ENCODE measurements at places on chromosomes 13 and 19. TPM values are rescaled to one million over a fixed set of nuclear protein-coding genes. Genes with fewer than 3 reads are reported as not detected.

DNA sequence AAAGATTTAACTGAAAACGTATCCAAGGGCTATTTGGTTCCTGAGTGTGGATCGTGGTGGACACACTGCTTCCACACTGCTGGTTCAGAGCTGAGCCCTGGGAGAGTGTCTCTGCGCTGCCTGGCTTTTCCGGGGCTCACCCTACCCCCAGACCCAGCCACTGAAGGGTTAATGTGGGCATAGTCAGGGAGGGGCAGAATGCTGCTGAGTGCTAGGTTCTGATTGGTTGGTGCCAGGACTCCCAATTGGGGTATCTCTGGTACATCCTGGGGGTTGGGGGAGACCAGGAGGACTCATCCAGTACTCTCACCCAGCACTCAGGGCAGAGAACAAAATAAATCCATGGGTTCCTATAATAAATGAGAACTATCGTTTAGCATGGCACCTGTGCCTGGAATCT lies 142.3 kb downstream of the CACNA1A start:
- DNase-seq, result no peak

ASPDH gene
- 0.57 TPM for total RNA-seq

DNA sequence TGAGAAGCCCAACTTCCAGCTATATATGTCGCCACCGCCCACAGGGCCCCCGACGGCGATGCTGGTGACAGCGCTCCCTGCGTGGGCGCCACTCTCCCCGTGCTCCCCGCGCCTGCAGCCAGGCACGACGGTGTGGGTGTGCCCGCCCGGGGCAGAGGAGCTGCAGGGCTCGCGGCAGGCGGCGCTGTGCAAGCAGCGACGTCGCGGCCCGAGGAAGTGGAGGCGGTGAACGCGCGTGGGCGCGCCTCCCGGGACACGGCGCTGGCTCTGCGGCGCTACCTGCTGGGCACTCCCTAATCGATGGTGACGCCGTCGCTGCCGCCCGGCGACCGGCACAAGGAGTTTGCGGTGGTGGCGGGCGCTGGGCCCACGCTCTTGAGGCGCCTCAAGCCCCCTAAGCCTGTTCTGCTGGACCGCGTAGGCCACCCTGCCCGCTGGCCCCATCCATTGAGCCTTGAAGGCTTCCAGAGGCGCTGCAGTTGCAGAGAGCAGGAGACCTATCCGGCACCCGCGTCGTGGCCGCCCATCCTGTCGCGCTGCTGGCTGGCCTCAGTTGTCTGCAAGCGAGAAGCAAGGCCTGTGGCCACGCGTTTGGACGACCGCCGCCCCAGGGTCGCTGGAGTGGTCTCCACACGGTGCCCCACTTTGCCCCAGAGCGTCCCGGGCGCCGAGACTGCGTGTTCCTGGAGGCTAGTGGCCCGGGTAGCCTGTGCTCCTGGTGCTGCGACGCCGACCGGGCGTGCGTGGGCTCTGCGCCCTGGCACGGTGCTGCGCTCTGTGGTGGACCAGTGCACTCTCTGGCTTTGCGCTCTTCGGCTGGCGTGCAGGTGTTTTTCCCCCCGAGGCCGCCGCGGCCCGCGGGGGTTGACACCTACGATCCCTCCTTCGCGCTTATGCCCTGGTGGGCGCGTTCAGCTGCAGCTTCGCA lies 23.1 kb downstream of the LRFN3 start:
- DNase-seq, result no peak

DNA sequence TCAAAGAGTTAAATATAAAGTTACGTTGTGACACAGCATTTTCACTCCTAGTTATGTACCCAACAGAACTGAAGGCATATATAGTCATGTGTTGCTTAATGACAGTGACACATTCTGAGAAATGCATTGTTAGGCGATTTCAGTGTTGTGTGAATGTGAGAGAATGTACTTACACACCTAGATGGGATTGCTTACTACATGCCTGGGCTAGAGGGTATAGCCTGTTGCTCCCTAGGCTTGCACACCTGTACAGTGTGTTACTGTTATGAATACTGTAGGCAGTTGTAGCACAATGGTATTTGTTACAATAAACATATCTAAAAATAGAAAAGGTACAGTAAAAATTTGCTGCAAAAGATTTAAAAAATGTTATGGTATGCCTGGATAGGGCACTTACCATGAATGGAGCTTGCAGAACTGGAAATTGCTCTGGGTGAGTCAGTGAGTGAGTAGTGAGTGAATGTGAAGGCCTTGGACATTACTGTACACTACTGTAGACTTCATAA lies 89.2 kb downstream of the DHRS12 start:
- DNase-seq, result no peak

DNA sequence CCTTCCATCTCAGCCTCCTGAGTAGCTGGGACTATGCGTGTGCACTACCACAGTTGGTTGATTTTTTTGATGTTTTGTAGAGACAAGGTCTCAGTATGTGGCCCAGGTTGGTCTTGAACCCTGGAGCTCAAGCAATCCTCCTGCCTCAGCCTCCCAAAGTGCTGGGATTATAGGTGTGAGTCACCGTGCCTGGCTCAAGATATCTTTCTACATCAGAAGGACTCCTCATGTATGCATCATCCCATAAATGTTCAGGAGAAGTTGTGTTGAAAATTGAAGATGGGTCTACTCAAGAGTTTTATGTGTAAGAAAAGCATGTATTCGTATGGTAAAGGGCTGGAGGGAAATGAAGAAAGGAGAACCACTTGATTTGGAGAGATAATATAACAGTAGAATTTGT lies 71.8 kb upstream of the STK24 start:
- DNase-seq, result no peak

TMEM91 gene
- total RNA-seq, result 4.5 TPM

- no peak for DNase-seq
Measured at GRCh38 chr19:52963247-52963618, 552 bp upstream of the ZNF816 start.

DNA sequence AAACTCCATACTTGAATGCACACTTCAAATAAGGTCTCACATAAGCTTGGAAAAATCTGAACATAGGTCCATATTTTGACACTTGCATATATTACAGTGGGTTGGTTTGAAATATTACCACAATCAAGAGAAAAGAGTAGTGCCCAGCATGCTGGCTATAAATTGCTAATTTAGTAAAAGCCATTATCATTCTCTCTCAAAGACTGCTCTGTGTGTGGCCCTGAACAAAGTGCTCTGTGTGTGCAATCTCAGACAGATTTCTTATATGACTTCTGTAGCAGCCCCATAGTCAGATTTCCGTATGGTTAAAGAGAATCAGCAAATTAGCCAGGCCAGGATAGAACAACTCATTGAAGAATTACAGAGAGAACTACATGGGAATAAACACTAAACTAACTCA lies 78.2 kb downstream of the LIG4 start:
- DNase-seq, result no peak

- DNase-seq, result no peak
Measured at GRCh38 chr13:106597749-106598395, 29.9 kb upstream of the ARGLU1 start.

DDX49 gene
- total RNA-seq, result 54.9 TPM

- DNase-seq, result no peak
Measured at GRCh38 chr19:39951065-39951650, 16.7 kb upstream of the FCGBP start.

GRCh38 chr19:13557756-13558398 lies 51.6 kb upstream of the CACNA1A start:
- DNase-seq, result no peak

GRCh38 chr13:46607768-46608564 lies 55.0 kb downstream of the LRCH1 start:
- DNase-seq, result no peak

GRCh38 chr19:34974646-34975045 lies 10.6 kb upstream of the ZNF792 start:
- no peak for DNase-seq

DNA sequence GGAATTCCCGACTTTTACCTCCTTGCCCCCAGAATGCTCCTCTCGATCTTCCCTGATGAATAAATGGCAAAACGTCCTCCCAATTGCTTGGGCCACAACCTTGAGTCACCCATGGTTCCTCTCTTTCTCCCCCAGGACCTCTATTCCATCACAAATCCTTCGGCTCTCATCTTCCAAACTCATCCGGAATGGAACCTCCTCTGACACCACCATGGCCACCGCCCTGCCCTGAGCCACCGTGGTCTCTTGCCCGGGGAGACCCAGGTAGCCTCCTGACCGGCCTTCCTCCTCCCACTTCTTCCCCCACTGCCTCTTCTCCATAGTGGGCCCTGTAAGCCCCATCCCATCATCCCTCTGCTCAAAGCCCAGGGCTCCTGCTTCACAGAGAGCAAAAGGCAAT lies 4.9 kb downstream of the SLC7A10 start:
- DNase-seq, result no peak

DNA sequence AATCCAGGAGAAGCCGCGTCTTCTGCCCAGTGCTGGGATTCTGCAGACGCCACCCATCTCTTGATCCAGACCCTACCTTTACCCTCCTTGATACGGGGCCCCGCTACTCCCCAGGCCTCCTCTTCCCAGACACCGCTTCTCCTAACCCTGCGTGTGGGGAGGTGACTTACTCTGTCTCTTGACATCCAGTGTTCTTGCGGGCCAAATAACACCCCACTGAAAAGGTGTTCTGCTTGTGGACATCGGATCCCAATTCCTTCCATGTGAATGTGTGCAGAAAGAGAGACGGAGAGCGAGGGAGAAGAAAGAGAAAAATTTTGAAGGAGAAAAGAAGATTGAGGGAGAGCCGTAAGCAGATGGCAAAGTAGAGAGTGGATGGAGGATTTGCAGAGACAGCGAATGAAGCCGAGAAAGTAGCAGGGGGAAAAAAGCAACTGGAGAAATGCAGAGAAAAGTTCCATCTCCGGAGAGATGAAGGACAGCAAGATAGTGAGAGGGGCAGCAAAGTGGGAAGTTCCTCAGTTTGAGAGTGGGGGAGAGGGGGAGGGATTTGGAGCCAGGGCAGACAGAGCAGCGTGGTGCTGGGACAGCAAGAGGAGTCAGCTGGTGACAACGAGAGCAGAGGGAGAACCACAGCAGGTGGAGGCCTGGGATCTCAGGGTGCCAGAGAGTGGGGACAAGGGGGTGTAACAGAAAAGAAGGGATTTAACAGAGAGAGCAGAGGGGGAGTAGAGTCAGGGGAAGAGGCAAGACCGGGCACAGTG lies 814 bp downstream of the ZNF480 start:
- DNase-seq, result no peak

All from thymus (tissue), 14 donors.